ENCODE measurements at places on chromosomes 13 and 19.
A peak's percentile ranks its signal among the peaks of the same experiment; 100 is the strongest.

DNA sequence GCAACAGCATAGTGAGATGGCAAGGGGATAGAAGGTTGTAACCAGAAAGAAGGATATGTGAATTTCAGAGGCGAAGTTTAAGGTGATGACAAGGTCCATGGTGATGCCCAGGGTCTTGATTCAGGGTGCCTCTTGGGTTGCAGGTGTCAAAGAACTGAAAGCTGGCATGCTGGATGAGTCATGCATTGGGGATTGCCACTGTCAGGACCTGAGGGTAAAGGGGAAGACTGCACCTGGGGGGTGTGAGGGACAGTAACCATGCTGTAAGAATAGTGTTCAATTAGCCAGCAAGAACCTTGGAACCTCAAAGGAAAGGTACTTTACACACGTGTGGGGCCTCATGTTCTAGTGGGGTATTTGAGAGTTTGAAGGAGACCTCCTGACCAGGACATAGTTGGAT, 279.6 kb downstream of the SLC7A1 start:
- no peak for DNase-seq

- no peak for DNase-seq
Observed at GRCh38 chr19:50290775-50291174, 38.4 kb downstream of the KCNC3 start.

GRCh38 chr19:13975870-13976269, 23.6 kb downstream of the DCAF15 start:
- no peak for DNase-seq

DNA sequence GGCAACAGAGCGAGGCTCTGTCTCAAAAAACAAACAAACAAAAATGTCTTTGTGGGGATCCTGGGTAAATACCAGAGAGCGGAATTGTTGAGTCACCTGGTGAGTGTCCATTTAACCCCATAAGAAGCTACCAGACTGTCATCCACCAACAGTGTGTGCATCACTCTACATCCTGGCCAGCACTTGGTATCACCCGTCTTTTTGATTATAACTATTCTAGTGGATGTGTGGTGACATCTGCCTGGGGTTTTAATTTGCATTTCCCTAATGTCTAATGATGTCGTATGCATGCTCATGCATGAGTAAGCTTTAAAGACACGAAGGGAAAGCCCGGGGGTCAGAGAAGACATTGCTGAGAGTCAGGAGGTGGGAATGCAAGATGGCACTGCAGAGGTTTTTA, 126.7 kb upstream of the MRI1 start:
- DNase-seq = peak; percentile 33

- DNase-seq = no peak
Observed at GRCh38 chr19:7348587-7349230, at the start of gene ARHGEF18. TSS of gene ARHGEF18 (plus strand) at chr19:7348937. CDS start at chr19:7362891, 13,954 bp downstream.

DNA sequence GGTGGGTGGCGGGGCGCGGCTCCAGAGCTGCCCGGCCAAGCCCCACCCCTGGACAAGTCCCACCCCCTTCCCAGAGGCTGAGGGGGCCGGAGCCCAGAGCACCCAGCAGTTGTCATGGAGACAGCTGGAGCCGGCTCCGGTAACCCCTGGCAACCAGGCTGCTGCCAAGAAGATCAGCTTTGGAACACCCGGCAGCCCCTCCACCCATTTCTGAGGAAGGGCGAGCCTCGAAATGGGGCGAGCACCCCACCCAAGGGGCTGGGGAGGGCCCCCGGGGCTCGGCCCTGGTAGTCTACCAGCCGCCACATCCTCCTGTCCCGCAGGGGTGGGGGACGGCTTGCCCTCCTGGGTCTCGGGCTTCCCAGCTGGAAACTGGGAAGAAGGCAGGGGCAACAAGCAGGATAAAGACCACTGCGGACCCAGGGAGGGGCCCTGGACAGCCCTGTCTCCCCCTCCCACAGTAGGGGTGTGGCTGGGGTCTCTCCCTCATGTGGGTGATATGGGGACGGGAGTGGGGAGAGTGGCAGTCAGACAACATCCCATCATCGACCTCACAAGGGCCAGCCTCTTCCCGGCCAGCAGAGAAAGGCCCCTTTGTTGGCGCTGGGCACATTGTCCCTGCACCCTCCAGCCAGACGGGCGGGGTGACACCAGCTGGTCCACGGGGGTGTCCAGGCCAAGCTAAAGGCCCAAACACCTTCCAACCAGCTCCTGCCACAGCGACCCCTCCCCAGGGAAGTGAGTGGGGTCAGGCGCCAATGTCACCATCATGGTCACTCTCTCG, 1.5 kb downstream of the CERS1 start:
- DNase-seq = no peak

GRCh38 chr13:32669030-32669646, 82.9 kb downstream of the PDS5B start:
- peak; percentile 9 for DNase-seq

GRCh38 chr19:14413693-14414181, 5.4 kb downstream of the DDX39A start:
- DNase-seq = no peak

DNA sequence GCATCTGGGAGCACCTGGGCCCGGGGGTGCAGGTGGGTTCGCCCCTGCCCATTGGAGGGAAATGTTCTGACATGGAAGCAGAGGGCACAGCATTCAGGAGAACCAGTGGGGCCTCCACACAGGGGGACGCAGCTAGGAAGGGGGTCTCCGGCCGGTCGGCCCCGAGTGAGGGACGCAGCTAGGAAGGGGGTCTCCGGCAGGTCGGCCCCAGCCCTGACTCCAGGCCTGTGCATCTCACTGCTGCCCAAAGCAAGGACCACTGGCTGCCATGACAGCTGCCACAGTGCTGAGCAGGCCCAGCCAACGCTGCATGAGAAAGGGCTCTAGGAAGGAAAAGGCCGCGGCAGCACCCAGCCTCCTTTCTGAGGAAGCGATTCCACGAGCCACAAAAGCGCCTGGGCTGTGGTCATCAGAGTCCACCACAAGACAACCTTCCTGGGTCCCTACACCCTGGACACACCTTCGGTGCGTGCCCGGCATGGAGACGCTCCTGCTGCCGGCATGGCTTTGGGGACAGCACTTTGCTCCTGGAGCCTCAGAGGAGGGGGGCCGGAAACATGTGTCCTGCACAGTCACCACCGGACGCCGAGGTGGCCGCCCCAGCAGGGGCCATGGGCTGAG, 9.7 kb downstream of the RASA3 start:
- DNase-seq = no peak

DNA sequence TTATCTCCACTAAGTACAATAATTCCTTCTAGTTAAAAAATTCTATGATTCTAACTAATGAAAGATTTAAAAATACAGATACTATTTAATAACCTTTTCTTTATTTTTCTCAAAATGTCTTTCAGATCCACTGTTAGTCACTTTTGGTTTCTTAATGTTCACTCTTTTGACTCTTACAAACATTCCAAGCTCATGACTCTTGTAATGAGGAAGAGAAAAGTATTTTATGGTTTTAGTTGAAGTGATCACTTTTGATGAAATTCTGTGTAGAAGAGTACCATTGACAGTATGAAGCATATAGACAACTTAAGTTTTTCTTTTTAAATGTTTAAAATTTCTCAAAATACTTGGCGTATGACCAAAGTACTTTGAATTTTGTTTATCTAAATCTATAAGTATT, 27.8 kb downstream of the COG3 start:
- DNase-seq = no peak

- no peak for DNase-seq
Observed at GRCh38 chr13:95411428-95412040, 110.3 kb upstream of the ABCC4 start.

GRCh38 chr13:43408274-43408673, 378.5 kb downstream of the ENOX1 start:
- no peak for DNase-seq

GRCh38 chr13:19239114-19239860, 57.7 kb upstream of the TUBA3C start:
- no peak for DNase-seq

DNA sequence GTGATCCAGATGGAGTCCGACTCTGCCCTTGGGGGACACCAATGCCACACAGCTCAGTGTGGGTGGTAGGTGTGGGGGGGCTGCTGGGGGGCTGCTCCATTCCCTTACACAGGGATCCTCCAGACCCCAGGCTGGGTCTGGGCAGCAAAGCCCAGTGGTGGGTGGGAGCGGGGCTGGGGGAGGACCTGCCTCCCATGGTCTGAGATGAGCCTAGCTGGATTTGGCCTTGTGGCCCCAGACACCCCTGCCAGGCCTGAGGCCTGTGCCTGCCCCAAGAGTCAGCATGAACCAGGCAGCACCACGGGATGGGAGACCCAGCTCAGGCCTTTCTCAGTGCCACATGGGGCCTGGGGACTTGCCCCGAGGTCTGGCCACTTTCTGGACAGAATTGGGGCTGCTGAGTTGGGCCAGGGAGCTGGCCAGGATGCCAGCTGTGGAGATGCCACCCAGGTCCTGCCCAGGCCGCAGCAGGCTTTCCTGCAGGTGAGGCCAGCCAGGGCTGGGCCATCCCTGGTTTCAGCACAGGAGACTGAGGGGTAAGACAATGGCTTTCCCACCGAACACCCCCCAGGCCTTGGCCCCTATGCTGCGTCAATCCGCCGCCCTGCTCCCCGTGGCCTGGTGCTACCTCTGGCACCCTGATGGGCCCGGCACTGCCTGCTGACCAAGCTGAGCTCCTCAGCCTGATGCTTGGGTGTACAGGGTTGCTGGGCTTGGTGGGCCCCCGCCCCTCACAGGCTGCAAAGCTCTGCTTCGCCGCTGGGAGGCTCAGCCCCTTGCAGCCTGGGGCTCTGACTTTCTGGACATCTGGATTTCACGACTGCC, 24.2 kb downstream of the CEBPG start:
- DNase-seq = no peak

DNA sequence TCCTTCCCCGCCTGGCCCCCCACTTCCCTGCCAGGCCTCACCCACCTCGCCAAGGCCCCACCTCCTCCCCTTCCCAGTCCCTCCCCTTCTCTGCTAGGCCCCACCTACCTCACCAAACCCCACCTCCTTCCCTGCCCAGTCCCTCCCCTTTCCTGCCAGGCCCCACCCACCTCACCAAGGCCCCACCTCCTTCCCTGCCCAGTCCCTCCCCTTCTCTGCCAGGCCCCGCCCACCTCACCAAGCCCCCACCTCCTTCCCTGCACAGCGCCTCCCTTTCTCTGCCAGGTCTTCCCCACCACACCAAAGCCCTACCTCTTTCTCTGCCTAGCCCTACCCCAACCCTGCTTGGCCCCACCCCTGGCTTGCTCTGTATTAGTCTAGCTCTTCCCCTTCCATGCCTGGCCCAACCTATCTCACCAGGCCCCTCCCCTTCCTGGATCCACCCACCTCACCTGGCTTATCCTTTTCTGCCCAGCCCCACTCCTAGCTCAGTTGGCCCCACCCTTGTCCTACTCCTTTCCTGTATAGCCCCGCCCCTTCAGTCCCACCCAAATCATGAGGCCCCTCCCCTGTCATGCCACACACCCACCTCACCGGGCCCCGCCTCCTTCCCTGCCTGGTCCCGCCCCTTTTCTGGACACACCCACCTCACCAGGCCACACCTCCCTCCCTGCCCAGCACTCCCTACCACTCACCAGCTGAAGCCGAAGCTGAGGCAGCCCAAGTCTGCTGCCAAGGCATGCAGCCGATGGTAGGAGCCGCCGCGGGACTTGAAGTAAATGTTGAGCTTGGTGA, 16.2 kb downstream of the CERS1 start:
- no peak for DNase-seq

DNA sequence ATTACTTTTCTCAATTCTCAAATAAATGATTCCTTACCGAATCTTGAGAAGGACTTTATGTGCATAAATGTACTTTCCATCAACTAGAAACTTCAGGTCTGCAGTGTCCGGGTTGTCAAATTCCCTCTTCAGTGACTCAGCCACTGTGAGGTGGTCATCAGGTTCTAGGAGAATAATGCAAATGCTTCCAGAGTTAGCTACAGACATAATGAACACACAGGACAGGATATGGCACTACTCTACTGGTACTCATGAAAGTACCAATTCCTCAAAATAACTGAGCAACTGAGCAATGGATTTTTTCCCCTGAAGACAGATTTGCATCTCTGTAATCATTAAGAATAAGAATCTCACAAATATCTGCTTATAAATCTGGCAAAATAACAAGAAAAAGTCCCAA, 31.2 kb downstream of the RCBTB2 start:
- DNase-seq = no peak

DNA sequence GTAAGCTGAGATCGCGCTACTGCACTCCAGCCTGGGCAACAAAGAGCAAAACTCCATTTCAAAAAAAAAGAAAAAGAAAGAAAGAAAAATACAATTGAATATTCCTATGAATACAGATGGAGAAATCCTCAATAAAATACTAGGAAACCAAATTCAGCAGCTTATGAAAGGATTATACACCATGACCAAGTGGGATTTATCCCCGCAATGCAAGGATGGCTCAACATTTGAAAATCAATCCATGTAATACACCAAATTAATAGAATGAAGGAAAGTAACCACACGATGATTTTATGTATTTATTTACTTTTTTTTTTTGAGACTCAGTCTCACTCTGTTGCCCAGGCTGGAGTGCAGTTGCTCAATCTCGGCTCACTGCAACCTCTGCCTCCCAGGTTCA, 19.5 kb upstream of the TM6SF2 start:
- no peak for DNase-seq

GRCh38 chr19:41758846-41759245, 3.5 kb downstream of the CEACAM6 start:
- DNase-seq = no peak

DNA sequence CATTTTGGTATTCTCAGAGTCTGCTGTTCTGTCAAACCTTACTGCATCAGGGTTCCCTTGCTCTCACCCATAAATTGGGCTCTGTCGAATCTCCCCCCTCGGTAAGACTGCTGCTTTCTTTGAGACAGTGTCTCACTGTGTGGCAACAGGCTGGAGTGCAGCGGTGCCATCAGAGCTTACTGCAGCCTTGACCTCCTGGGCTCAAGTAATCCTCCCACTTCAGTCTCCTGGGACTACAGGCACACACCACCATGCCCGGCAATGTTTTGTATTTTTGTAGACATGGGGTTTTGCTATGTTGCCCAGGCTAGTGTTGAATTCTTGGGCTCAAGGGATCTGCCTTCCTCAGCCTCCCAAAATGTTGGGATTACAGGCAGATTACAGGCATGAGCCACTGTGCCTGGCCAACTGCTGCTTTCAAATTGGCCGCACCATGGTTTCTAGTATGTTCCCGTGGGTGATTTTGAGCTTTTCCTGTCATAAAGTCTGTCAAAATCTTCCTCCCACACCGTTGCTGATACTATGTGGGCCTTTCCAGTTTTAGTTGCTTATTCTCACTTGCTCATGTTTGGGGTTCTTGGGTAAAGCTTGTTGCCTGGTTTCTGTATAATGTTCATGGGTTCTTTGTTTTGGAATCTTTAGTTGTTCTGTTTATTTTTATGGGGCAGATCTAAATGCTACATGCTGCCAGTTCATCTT, 10.6 kb downstream of the RFC3 start:
- DNase-seq = no peak

DNA sequence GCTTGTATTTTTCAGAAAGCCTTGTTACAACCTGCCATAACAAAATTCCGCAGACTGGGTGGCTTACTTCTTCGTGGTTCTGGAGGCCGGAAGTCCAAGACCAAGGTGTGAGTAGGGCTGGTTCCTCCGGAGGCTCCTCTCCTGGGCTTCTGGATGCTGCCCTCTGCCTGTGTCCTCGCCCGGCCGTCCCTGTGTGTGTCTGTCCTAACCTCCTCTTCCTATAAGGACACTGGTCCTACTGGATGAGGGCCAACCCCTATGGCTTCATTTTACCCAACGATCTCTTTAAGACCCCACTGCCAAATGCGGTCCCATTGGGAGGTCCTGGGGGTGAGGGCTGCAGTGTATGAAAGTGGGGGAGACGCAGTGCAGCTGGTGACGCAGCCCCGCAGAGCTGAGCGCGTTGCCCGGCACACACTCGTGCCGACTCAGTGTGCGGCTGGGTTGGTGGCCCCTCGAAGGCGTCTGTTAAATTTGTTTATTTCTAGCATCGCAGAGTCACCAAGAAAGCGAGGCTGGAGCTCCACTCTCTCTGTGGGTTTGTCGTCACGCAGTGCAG, 116.7 kb downstream of the SOX1 start:
- no peak for DNase-seq
